ENCODE measurements at places on chromosomes 11 and 22.

- no peak for DNase-seq
Observed at GRCh38 chr11:89293965-89294679, 116.4 kb downstream of the TYR start.

GRCh38 chr22:34427841-34428240 is 507.6 kb upstream of the LARGE1 start:
- DNase-seq: no peak

DNA sequence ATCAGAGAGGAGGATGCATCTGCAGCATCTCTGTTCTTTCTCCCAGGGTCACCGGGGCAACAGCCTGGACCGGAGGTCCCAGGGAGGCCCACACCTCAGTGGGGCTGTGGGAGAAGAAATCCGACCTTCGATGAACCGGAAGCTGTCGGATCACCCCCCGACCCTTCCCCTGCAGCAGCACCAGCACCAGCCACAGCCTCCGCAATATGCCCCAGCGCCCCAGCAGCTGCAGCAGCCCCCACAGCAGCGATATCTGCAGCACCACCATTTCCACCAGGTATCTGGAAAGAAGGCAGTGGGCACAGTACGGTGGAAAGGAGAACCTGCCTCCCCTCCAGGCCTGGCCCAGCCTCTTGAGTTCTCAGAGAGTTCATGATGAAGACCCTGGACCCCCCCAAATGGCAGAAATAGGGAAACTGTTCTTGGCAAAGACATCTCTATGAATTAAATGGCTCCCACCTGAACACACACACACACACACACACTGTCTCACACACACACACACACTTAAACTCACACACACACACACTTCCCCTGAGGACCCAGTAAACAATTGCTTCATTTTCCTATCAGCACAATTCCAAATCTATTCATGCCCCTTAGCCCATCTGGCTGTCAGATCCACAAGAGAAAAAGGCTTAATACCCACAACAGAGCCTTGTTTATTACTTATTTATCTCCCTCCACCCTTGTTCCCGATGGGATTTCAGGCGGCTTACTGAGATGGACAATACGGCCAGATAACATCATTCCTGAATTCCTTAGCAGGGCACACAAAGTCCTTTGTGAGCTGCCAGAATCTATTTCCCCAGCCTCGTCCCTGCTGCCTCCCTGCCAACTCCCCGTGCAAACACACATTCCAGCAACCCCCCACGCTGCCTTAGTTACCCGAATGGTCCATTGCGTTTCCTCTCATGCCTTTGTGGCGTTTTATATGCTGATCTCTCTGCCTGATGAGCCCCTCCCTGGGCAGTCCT is 8.1 kb downstream of the TMA7B start:
- DNase-seq: no peak

- no peak for DNase-seq
Observed at GRCh38 chr11:77126156-77126775, 1.8 kb upstream of the MYO7A start.

- no peak for DNase-seq
Observed at GRCh38 chr11:118305726-118306125, 1.2 kb downstream of the CD3E start.

DNA sequence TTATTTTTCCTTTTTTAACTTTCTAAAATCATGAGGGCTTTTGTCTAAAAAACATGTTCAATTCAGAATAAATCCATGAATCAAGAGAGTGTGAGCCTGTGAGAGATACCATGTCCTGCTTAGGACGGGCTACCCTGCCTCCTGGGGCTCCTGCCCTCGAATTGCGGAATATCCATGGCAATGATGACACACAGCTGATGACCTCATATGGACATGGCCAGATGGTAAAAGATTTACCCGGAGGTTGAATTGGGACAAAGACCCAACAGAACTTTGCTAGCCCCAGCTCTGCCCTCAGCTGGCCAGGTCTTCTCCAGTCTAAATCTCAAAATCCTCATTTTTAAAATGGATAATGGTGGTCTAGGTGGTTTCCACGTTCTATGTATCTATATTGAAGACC is 538.1 kb upstream of the API5 start:
- no peak for DNase-seq
